HT1080 (cell line): ENCODE measurements at places on chromosomes 6 and 20. TPM values are rescaled to one million over a fixed set of nuclear protein-coding genes. Genes with fewer than 3 reads are reported as not detected.

Gene SLC17A3
- total RNA-seq = not detected in 2 replicates

GRCh38 chr6:106216527-106216926 lies 109.0 kb downstream of the ATG5 start:
- DNase-seq = no peak

- DNase-seq = no peak
These were observed 8.0 kb upstream of the KIFC1 start for GRCh38 chr6:33383427-33384185.

- DNase-seq = no peak
These were observed 770 bp downstream of the ULBP3 start for GRCh38 chr6:150068151-150068550.

- no peak for DNase-seq
These were observed 3.2 kb upstream of the ANKRD60 start for GRCh38 chr20:58231683-58232082.

DNA sequence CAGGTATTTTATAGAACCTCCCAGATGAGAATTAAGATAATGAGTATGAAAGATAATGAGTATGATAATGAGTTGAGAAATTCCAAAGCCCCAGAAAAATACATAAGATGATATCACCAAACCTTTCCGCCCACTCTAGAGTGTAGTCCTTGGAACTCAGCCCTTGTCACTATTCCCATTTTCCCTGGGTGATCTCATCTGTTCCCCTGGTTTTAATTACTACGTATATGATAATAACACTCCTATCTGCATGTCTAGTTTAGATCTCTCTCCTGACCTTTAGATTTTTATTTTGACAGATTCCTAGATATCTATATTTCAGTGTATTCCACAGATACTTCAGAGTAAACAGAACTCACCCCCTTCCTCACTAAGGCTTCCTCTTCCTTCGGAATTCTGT lies 51.0 kb upstream of the ASIP start:
- no peak for DNase-seq

- no peak for DNase-seq
These were observed 113.9 kb upstream of the NAA20 start for GRCh38 chr20:19903168-19903811.

DNA sequence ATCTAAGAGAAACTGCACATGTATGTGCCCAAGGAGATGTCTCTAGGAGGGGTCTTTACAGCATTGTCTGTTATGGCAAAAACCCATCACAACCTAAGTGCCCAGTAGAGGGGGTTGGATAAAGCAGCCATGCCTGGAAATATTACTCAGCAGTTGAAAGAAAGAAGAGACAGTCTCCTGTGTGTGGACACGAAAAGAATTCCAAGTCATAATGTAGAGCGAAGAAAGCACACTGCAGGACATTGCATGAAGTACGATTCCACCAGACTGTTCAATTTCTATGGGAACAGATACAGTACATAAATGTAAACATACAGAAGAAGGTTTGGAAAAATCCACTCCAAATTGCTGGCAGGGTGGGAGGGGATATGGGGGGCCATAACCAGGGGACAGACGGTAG lies 7.3 kb upstream of the TGM2 start:
- peak; percentile 58 for DNase-seq

GRCh38 chr6:74892091-74892490 lies 313.8 kb downstream of the COL12A1 start:
- DNase-seq = no peak
